Tibial nerve (tissue), 4 donors: ENCODE measurements at places on chromosomes 3 and 15. TPM values are rescaled to one million over a fixed set of nuclear protein-coding genes. Genes with fewer than 3 reads are reported as not detected.

The STAB1 gene
- total RNA-seq, result 527 TPM

The RBP2 gene
- not detected for total RNA-seq

The SEC22A gene
- total RNA-seq, result 49.4 TPM

The CMTM8 gene
- total RNA-seq, result 2.9 TPM

The GRK7 gene
- 0.30 TPM for total RNA-seq

The DISP2 gene
- 0.22 TPM for total RNA-seq

The TJP1 gene
- total RNA-seq, result 413 TPM

DNA sequence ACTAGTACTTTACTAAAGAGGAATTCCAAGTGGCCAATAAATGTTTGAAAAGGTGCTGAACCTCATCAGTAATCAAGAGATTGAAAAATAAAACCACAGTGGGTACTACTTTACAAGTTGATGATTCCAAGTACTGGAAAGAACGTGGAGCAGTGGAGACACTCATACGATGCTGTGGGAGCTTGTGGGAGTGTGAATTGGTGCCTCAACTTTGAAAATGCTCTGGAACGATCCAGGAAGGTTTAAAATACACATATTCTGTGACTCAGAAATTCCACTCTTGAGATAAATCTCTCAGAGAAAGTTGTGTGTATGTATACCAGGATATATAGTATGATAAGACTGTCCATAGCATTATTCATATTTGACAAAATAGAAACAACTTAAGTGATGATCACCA, 9.3 kb downstream of the LRCH3 start:
- no peaks in the 10 kb centered on the region for H3K36me3 ChIP-seq
- peaks cover 16% of the 10 kb centered on the region for H3K4me1 ChIP-seq
- no peaks in the 10 kb centered on the region for H3K27me3 ChIP-seq
- no peak overlapping the region for H3K27ac ChIP-seq

DNA sequence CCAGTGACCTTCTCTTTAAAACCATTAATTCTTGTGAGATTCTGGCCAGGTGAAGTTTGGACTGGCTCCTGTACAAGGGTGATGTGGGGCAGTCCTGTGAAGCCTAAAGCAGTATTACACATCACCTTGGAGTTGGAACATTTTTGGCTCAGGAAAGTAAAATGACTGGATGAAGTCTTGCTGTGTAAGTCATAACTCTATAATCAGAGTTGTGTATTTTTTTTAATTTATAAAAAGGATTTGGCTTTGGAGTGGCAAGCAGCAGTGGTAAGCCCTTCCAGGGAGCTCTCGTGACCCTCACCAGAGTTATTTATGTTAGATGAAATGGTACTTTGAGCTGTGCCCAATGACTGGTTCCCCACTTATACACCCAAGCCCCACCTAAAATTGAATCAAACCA, 331.2 kb upstream of the DCBLD2 start:
- no peak overlapping the region for H3K27ac ChIP-seq
- no peaks in the 10 kb centered on the region for H3K36me3 ChIP-seq
- no peak for DNase-seq
- no peaks in the 10 kb centered on the region for H3K27me3 ChIP-seq

- H3K4me1 ChIP-seq, result no peaks in the 10 kb centered on the region
- H3K27me3 ChIP-seq, result no peaks in the 10 kb centered on the region
- no peaks in the 10 kb centered on the region for H3K36me3 ChIP-seq
- H3K27ac ChIP-seq, result no peak overlapping the region
Observed at GRCh38 chr3:122858373-122858772, 63.5 kb downstream of the SLC49A4 start.

DNA sequence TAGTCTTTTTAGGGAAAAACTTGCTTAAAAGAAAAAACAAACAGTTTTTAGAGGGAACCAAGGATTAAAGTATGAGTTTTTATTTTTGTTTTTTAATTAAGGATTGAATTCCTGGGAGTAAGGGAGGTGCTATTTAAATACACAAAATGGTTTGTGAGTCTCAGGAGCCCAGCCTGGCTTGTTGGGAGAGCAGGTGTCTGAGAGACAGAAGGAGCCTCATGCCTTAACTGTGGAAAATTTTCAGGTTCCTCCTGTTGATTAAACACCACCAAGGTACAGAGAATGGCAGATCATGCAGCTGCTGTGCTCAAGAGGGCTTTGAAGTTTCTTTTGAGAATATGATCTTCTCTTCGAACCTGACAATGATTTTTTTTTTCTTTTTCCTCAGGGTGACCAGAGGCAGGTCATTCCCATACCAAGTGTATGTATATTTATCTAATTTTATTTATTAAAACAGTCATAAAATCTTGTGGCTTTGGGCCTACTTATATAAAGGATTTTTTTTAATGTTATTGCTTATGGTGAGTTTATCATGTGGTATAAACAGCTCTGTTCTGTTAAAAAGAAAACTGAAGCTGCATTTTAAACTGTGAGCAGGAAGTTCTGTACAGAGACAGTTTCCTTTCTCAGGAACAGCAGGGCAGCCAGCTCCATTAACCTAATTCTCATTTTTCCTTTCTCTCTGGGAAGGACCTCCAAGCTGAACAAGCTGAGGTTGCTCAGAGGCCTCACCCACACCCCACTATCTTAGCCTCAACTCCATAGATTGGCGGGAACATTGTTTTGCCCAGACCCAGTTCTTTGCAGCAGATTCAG, 33.7 kb upstream of the VILL start:
- peaks cover 28% of the 10 kb centered on the region for H3K4me1 ChIP-seq
- no peak for DNase-seq
- peak overlapping the region; percentile 76 for H3K27ac ChIP-seq
- H3K36me3 ChIP-seq, result peaks cover 26% of the 10 kb centered on the region
- H3K27me3 ChIP-seq, result no peaks in the 10 kb centered on the region

DNA sequence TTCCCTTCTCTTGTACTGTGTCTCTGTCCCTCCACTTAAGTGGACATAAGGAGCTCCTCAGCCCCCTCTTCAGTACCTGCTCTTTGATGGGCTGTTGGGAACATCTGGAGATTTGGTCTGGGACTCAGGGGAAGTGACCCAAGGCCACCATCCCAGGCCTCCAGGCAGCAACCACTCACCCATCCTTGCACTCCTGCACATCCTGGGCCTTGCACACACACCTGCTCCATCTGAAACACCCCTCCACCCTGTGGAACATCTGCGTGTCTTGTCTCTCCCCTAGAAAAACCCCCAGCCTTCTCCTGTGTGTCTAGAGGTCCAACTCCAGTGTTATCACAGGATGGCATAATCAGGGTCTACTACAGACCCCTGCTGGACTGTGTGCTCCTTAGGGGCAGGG, 74.3 kb downstream of the ABTB1 start:
- no peak overlapping the region for H3K4me3 ChIP-seq
- no peaks in the 10 kb centered on the region for H3K36me3 ChIP-seq
- no peaks in the 10 kb centered on the region for H3K27me3 ChIP-seq
- peak overlapping the region; percentile 73 for H3K27ac ChIP-seq
- no peaks in the 10 kb centered on the region for H3K4me1 ChIP-seq

- no peak for DNase-seq
- H3K36me3 ChIP-seq, result no peaks in the 10 kb centered on the region
- H3K27me3 ChIP-seq, result no peaks in the 10 kb centered on the region
- peak overlapping the region; percentile 76 for H3K27ac ChIP-seq
Observed at GRCh38 chr3:42174679-42175385, 83.7 kb downstream of the TRAK1 start.

- no peak overlapping the region for H3K4me3 ChIP-seq
- no peak overlapping the region for H3K27ac ChIP-seq
- H3K4me1 ChIP-seq, result peaks cover 7% of the 10 kb centered on the region
- DNase-seq, result peak; percentile 60
- H3K27me3 ChIP-seq, result no peaks in the 10 kb centered on the region
- H3K36me3 ChIP-seq, result no peaks in the 10 kb centered on the region
Observed at GRCh38 chr3:8557298-8557697, 55.7 kb downstream of the LMCD1 start.

DNA sequence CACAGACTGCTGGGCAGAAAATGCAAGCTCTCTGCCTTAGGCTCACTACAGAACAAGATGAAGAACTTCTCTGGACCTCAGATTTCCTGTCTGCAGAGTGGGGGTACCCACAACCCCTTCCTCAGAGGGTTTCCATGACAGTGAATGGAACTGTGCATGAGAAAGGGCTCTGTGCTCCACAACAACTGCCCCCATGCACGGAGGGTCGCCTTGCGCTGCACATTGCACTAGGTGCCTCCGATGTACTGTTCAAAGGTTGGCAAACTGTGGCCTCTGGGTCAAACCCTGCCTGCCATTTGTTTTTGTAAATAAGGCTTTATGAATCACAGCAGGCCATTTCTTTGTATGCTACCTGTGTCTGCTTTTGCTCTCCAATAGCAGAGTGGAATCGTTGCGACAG, 172.0 kb downstream of the RAB11A start:
- H3K36me3 ChIP-seq, result no peaks in the 10 kb centered on the region
- H3K4me3 ChIP-seq, result no peak overlapping the region
- no peaks in the 10 kb centered on the region for H3K4me1 ChIP-seq
- H3K27me3 ChIP-seq, result peaks cover 60% of the 10 kb centered on the region
- no peak for DNase-seq

DNA sequence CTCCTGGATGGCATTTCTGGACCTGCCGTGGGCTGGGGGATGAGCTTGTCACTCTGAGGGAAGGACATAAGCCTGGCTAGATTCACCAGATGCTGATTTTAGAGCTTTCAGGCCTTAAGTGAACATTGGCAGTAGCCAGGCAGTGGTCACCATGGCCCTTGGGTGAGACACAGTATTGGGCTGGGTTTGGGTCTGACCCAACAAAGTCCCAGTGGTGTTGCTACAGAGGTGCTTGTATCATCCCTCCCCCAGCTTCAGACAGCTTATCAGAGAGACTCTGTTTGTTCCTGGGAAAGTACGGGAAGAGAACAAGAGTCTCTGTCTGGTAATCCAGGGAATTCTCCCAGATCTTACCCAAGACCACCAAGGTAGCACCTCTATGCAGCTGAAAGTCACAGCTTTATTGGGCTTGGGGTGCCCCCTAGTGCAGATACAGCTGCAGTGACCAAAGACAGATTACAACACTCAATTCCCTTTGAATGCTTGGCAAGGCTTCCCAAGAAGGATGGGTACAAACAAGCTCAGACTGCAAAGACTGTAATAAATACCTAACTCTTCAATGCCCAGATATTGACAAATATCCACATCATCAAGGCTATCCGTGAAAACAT, 9.8 kb upstream of the RUVBL1 start:
- H3K27me3 ChIP-seq, result peaks cover 4% of the 10 kb centered on the region
- no peak overlapping the region for H3K4me3 ChIP-seq
- no peak overlapping the region for H3K27ac ChIP-seq

GRCh38 chr3:158847452-158847821, 45.6 kb downstream of the MFSD1 start:
- no peaks in the 10 kb centered on the region for H3K27me3 ChIP-seq
- H3K4me3 ChIP-seq, result no peak overlapping the region
- no peak overlapping the region for H3K27ac ChIP-seq
- no peak for DNase-seq

DNA sequence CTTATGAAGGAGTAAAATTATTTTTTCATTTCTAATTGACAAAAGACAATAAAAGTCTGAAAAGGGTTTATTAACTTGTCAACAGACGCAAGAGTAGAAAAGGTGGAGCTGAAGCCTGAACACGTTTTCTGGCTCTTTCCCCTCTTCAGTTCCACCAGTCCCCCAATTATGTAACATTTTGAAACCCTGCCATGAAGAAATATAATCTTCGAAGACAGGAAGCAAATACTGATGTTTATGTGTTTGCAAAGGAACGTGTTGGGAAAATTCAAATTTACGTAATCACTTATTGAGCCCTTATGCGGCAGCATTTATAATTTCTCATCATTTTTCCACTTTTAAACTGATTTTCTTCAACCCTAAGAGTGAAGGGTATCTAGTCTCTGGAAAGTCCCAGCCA, 767 bp downstream of the AP3S2 start:
- peak overlapping the region; percentile 82 for H3K4me3 ChIP-seq
- DNase-seq, result no peak
- H3K4me1 ChIP-seq, result no peaks in the 10 kb centered on the region
- H3K36me3 ChIP-seq, result peaks cover 10% of the 10 kb centered on the region
- no peaks in the 10 kb centered on the region for H3K27me3 ChIP-seq
- peak overlapping the region; percentile 87 for H3K27ac ChIP-seq

DNA sequence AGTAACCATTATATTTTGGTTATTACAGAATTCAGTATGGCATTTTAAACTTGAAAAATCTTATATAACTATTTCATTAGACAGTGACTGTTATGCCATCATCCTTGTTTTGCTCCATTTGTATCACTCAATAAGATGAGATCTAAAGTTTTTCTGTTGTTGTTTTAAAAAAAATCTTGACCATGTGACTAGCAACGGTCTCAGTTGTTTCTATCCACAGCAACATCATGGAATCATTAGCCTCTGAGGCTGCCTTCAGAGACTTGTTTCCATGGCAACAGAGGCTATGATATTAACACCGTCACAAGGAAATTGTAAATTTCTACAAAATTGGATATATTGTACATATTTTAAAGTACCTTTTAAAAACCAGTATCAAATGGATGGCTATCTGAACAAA, 129.8 kb downstream of the DLG1 start:
- no peak overlapping the region for H3K4me3 ChIP-seq
- H3K36me3 ChIP-seq, result no peaks in the 10 kb centered on the region
- no peak overlapping the region for H3K27ac ChIP-seq
- DNase-seq, result no peak

DNA sequence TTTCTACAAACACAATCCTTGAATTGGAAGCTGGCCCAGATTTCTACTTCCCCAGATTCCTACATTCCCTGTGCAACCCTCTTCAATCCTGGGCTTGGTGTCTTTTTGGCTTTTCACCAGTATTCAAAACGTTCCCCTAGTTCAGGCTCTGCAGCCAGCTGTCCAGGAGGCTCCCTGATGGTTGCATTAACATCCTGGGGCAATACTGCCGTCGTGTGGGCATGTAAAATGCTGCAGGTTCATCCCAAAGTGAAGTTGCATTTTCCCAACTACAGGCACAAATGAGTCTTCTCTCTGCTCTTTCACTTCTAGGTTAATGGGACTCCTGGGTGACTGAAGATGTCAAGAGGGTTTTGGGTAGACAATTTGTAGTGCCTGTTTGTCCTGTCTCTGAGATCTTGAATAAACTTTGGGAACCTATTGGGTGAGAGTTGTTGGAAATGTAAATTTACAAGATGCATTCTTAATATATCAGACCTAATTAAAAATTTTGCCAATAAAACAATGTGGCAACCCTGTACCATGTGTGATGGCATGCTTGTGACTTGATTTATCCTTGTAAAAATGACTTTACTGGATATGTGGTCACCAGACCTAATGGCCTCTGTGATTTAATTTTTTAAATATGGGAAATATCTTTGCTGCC, 28.6 kb downstream of the SOX14 start:
- H3K4me1 ChIP-seq, result no peaks in the 10 kb centered on the region
- no peak overlapping the region for H3K27ac ChIP-seq
- H3K36me3 ChIP-seq, result no peaks in the 10 kb centered on the region
- no peak overlapping the region for H3K4me3 ChIP-seq
- DNase-seq, result peak; percentile 36

DNA sequence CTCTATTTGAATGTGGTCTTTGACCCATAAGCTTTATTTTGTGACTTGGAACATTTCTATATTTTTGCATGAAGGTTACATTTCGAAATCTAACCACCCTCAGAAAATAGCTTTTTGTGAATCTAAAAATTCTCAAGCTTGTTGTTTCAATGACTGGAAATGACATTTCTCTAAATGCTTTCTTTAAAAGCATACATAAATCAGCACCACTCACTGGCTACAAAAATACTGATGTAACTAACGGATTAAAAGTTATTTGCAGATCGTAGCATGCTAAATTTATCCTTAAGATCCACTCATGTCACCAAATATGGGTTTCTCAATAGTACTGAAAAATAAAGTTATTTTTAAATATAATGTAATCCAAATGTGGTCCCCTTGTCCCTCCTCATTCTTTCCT, 55.2 kb upstream of the ACAN start:
- H3K4me3 ChIP-seq, result no peak overlapping the region
- no peaks in the 10 kb centered on the region for H3K36me3 ChIP-seq
- DNase-seq, result no peak
- no peaks in the 10 kb centered on the region for H3K27me3 ChIP-seq
